ENCODE measurements at places on chromosomes 11 and 22.

DNA sequence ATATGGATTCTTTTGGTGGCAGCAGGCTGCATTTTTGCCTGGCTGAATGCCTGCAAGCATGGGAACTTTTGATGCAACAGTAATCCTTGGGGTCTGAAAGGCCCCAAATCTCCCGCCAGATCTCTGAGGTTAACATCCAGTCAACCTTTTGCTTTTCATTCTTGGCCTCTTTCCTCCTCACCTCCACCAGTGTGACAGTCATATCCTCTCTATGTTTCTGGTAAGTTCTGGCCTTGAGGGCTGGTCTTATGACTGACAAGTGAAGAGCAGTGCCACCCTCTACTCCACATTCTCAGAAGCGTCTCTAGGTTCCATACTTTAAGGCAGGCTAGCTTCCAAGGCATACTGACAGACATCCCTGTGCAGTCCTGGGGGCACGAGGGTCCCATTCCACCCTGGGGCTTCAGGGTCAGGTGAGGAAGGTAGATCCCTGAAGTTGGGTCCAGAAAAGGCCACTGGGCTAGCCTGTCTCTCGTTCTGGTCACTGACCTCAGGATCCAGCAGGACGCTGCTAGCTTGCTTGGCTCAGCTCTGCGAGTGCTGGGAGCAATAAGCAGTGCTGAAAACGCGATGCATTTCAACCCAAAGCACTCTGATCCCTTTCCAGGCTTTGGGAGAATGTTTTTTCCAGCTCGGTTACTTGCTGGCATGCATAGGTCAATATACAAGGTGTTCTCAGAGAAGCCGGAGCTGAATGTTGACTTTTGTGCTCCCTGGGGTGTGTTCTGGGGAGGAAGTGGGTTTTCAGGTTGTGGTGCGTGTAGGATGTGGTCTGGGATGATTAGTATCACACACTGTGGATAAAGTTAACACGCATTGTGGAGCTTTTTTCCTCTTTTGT, 75.2 kb downstream of the PTPRJ start:
- DNase-seq = no peak

DNA sequence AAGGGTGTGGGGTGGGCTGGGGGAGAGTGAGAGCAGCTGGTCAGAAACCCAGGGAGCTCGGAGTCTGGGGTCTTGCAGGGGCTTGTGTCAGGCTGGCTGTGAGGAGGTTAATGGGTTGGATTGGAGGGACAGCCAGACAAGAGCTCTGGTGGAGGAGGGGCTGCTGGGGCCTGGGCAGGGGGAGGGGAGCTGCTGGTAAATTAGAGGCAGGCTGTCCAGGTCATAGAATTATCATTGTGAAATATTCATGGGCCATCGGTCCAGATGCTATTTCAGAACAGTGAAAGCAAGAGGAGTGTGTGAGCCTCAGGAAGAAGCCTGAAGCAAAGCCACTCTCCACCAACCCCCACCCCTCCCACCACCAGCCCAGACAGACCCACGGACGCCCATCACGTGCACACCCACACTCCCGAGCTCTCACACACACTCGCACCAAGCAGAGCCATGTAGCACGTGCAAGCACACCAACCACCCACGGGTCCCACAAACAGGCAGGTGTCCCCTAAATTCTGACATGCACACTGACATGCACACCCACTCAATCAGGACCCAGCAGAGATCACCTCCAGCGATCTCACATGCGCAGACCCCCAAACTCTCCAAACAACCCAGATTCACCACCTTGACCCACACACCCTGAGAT, 18.8 kb downstream of the RTN4RL2 start:
- DNase-seq = no peak

- DNase-seq = peak; percentile 66
Observed at GRCh38 chr11:10592331-10592730, 23.9 kb upstream of the LYVE1 start.

DNA sequence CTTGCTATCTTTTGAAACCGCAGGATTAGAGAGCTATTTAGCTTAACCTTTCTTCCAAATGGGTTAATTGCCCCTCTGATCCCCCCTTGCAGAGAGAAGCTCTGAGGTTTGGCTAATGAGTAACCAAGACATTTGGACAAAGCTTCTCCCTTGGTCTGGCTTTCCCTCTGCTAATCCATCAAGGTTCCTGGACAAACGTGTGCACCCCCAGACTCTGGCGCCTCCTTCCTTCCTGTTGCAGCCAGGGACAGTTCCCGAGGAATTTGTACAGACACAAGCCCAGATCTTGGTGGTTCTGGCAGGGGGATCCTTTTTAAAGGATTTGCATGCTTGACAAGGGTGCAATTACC, 1.6 kb downstream of the KIAA1671 start:
- no peak for DNase-seq

DNA sequence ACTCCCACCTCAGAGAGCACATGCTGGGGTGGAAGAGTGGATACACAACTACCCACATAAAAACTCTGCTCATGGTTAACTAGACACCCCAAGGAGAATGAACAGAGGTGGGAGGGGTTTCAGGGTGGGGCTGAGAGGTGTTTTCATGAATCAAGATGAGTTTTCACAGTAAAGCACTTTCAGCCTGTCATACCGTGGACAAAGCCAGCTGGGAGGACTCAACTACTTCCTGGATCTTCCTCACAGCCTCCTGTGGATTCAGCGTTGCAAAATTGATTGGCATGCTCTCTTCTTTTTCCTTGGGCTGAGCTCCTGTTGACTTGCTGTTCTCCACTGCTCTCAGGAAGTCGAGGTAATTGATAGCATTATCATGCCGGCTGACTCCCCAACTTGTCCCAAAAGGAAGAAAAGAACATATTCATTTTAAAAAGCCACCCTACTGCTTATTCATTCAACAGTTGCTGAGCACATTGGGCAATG, 168.5 kb downstream of the MPPED1 start:
- no peak for DNase-seq

- DNase-seq = no peak
Observed at GRCh38 chr11:102830001-102830727, 13.2 kb downstream of the MMP3 start.

- DNase-seq = no peak
Observed at GRCh38 chr22:36017651-36018091, 11.0 kb downstream of the RBFOX2 start.

DNA sequence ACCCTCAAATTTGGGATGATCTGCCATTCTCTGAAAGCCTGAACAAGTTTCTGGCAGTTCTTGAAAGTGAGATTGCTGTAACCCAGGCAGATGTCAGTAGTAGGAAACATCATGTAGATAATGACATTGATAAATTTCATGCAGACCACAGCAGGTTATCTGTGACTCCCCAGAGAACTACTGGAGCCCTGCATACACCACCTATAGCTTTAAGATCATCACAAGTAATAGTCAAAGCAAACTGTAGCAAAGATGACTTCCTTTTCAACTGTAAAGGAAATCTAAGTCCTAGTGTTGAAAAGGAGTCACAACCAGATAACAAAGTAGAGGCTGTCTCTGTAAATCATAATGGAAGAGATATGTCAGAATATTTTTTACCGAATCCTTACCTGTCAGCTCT, 31.0 kb downstream of the DDIAS start:
- DNase-seq = no peak

GRCh38 chr11:46776878-46777277, 57.9 kb downstream of the F2 start:
- no peak for DNase-seq

DNA sequence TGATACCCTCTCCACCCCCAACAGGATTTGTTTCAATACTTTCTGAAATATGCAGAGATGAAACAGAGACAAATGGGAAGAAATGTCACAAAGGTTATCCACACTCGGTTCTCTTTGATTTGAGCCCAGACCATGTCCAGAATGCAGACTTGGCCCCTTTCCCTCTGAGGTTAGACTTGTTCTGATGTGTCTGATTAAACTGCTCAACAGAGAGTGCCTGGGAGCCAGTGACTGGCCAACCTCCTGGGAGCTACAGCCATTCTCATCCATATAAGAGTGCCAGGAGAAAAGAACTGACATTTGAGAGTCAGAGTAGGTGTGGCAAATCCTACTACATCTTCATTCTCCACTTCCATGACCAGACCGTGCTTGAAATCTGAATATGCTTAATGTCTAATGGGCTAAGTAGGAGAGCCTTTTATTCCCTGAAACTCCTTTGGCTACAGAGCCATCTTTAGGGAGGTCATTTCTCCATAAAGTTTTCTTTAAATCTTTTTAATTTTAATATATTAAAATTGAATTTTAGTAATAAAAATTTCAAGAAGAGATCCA, 201.4 kb downstream of the BLID start:
- DNase-seq = no peak

DNA sequence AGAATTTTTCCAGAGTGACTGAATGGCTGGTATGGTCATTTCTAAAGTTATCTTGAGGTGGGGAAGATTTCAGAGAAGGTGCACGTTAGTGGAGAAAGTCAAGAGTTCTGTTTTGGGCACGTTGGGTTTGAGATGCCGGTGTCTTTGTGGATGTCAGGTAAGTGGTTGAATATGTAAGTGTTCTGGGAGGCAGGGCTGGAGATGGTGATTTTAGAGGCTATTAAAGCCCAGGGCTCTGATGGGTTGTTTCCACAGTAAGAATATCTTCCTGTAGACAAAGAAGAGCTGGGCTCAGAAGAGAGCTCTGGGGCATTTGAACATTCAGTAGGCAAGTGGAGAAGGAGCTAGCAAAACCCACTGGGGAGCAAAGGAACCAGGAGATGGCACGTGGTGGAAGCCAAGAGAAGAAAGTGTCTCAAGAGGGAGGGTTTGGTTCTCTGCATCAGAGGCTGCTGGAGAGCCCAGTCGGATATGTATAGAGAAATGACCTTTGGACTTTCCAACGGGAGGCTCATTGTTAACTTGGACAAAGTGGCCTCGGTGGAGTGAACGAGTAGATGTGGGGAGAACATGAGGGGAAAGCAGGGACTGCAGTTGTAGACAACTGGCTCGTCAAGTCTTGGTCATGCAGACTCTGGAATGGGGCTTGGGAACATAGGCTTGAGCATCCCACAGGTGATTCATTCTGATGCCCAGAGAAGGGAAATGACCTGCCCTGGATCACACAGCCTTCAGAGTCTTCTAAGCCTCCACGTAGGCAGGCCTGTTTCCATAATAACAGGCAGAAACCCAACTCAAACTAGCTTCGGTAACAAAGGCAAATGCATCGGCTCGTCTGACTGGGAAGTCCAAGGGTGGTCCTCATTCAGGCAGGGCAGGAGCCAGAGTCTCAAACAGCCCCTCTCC, 98.4 kb upstream of the PARVA start:
- no peak for DNase-seq

All from HS-27A (cell line).